ENCODE measurements at places on chromosomes 11 and 22. TPM values are rescaled to one million over a fixed set of nuclear protein-coding genes. Genes with fewer than 3 reads are reported as not detected.
A peak's percentile ranks its signal among the peaks of the same experiment; 100 is the strongest.

Gene LRRC74B
- not detected for total RNA-seq

Gene CLTCL1
- total RNA-seq: 10.2 TPM

Gene UBQLN3
- total RNA-seq: not detected

Gene INSC
- 0.24 TPM for total RNA-seq

Gene RCN1
- total RNA-seq: 25.3 TPM

Gene SMTNL1
- not detected for total RNA-seq

Gene GALNT18
- total RNA-seq: 31.8 TPM

Gene HBG1
- total RNA-seq: not detected

DNA sequence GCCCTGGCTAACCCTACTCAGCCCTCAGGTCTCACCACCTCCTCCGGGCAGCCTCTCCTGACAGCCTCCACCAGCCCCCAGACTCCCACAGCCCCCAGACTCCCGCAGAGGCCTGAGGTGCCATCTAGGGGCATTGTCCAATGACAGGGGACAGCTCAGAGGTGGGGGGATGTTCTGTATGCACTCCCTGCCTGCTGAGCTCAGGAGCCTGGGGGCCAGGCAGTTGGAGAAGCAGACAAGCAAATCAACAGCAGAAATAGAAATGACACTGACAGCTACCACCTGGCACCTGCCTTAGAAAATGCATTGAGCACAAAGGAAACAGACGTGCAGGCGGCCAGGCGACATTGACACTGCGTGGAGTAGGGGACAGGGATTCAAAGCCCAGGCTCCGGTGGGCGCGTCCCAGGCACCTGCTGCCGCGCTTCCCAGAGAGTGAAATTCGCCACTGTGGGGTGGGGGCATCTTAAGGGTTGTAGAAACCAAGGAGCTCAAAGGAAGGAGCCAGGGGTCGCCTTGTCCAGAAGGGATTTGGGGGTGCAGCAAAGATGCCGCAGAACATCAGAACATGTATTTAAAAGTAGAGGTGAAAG is 22.5 kb upstream of the WNT7B start:
- H3K27me3 ChIP-seq: no peaks in the 10 kb centered on the region
- no peaks in the 10 kb centered on the region for H3K36me3 ChIP-seq
- no peak overlapping the region for H3K4me3 ChIP-seq
- peak; percentile 19 for DNase-seq

DNA sequence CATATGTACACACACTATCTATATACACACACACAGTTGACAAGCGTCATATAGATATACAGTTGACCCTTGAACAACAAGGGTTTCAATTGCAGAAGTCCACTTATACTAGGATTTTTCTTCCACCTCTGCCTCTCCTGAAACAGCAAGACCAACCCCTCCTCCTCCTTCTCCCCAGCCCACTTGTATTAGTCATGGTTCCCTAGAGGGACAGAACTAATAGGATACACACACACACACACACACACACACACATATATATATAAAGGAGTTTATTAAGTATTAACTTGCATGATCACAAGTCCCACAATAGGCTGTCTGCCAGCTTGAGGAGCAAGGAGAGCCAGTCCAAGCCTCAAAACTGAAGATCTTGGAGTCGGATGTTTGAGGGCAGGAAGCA is 92.9 kb downstream of the DHCR7 start:
- no peak for DNase-seq
- no peak overlapping the region for H3K4me3 ChIP-seq
- H3K27ac ChIP-seq: no peak overlapping the region

- H3K36me3 ChIP-seq: no peaks in the 10 kb centered on the region
- no peak for DNase-seq
- H3K27ac ChIP-seq: no peak overlapping the region
- no peak overlapping the region for H3K4me3 ChIP-seq
- no peaks in the 10 kb centered on the region for H3K27me3 ChIP-seq
Measured at GRCh38 chr11:56740107-56740506, 8.4 kb downstream of the OR9G4 start.

DNA sequence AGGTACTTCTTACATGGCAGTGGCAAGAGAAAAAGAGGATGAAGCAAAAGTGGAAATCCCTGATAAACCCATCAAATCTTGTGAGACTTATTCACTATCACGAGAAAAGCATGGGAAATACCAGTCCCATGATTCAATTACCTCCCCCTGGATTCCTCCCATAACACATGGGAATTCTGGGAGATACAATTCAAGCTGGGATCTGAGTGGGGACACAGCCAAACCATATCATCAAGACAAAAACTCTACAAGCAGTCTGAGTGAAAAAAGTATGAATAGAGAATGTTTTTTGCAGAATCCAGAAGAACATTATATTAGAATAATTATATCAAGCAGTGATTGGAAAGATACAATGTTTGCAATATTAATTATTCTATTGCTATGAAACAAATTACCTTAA is 893.7 kb downstream of the FAM181B start:
- no peaks in the 10 kb centered on the region for H3K36me3 ChIP-seq
- no peak overlapping the region for H3K4me3 ChIP-seq
- no peaks in the 10 kb centered on the region for H3K27me3 ChIP-seq
- DNase-seq: no peak

DNA sequence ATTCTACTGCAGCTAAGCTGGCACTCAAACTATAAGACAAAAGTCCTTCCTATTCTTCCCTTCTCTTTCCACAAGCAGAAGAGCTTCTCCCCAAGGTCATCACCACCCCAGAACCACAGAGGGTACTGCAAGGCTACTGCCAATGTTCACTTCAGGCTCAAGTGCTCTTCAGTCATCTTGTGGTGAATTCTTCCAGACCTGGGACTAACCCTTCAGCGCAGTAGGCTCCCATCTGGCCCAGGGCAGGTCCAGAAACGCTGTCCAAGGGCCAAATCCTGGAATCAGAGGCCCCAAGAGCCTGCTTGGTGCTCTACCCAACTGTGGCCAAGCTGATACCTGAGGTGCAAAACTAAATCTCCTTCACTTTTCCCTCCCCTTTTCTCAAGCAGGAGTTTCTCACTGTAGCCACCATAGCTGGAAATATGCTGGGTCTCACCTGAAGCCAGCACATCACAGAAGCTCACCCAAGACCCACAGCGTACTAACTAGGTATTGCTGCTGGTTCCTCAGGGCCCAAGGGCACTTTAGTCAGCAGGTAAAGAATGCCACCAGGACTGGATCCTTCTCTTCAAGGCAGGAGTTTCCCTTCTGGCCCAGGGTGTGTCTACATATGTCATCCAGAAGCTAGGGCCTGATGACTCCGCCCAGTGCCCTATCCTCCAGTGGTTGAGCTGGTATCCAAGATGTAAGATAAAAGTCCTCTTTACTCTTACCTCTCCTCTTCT is 27.8 kb downstream of the FCHSD2 start:
- no peak for DNase-seq
- no peak overlapping the region for H3K27ac ChIP-seq
- H3K27me3 ChIP-seq: no peaks in the 10 kb centered on the region
- peaks cover 3% of the 10 kb centered on the region for H3K4me1 ChIP-seq
- H3K36me3 ChIP-seq: no peaks in the 10 kb centered on the region
- H3K4me3 ChIP-seq: no peak overlapping the region

GRCh38 chr11:47101406-47101805 is 75.3 kb downstream of the ARFGAP2 start:
- H3K4me3 ChIP-seq: no peak overlapping the region
- no peaks in the 10 kb centered on the region for H3K27me3 ChIP-seq
- no peaks in the 10 kb centered on the region for H3K4me1 ChIP-seq
- no peak for DNase-seq
- no peak overlapping the region for H3K27ac ChIP-seq

DNA sequence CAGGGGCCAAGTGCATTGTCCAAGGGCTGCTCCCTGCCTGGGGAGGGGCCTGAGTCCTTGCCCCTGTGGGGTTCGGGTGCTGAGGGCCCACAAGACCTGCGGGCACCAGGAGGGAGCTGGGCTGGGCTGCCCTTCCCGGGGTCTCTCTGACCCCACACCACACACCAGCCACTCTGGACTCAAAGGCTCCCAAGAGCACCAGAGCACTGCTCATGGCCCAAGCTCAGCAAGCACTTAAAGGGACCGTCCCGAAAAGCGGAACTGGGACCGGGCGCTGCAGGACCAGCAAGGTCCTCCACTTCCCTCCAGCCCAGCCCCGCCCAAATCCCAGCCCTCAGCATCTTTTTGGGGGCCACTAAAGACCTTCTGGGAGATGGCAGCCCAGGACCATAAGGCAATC is 5.3 kb downstream of the LSP1 start:
- H3K4me1 ChIP-seq: no peaks in the 10 kb centered on the region
- no peak overlapping the region for H3K4me3 ChIP-seq
- H3K27ac ChIP-seq: no peak overlapping the region
- H3K36me3 ChIP-seq: no peaks in the 10 kb centered on the region
- DNase-seq: no peak
- no peaks in the 10 kb centered on the region for H3K27me3 ChIP-seq

DNA sequence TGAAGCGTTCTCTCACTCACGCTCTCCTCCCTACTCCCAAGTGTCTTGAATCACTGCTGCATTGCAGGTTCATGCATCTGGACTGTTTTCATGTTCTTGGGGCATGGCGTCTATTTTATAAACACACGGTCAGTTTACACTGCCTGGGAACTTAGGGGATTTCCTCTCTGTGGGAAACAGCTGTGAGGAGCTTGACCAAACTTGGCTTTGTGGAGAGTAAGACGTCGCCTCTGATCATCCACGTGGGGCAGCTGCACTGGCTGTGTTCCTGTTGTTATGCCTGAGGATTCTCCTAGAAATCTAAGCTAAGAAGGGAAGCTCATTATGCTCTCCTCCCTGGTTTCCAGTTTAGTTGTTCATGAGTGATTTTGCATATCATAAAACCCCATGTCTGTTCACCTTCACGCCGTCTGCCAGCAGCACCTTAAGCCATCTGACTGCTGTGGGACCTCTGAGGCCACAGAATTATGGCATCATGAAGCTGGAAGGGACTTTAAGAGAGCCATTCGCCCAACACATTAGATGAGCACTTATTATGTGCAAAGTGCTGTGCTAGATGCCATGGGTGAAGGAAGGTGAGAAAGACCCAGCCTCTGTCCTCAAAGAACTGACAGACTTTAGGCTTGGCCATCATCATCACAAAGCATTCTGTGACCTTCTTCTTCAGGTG is 38.8 kb upstream of the POU2AF1 start:
- H3K27me3 ChIP-seq: no peaks in the 10 kb centered on the region
- H3K36me3 ChIP-seq: no peaks in the 10 kb centered on the region
- no peak overlapping the region for H3K4me3 ChIP-seq
- peak; percentile 68 for DNase-seq
- H3K27ac ChIP-seq: no peak overlapping the region
- peaks cover 27% of the 10 kb centered on the region for H3K4me1 ChIP-seq

DNA sequence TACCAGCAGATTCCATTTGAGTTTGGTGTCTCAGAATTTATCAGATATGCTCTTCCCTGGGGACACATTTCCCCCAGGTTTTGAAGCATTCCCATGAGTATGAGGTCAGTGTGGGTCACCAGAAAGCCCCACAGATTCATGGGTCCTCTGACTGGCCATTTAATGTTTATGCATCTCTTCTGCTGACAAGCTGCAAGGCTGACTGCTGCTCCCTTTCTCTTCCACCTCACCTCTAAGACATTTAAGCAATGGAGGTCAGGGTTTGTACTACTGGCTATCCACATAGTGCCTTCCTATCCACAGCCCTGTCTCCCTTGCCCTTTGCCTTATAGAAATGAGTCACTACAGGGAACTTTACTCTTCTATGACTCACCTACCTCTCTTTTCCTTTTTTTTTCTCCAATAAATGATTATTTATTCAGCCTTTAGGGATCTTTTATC is 106.0 kb upstream of the TIMP3 start:
- no peaks in the 10 kb centered on the region for H3K36me3 ChIP-seq
- no peak overlapping the region for H3K4me3 ChIP-seq
- DNase-seq: no peak
- no peak overlapping the region for H3K27ac ChIP-seq
- H3K27me3 ChIP-seq: no peaks in the 10 kb centered on the region

- no peak overlapping the region for H3K27ac ChIP-seq
- H3K4me3 ChIP-seq: no peak overlapping the region
- no peaks in the 10 kb centered on the region for H3K27me3 ChIP-seq
Measured at GRCh38 chr11:12723421-12724300, 49.4 kb downstream of the TEAD1 start.

GRCh38 chr11:8671193-8671612 is 11.3 kb downstream of the TRIM66 start:
- H3K4me3 ChIP-seq: no peak overlapping the region
- peak overlapping the region; percentile 75 for H3K27ac ChIP-seq
- no peaks in the 10 kb centered on the region for H3K36me3 ChIP-seq
- peaks cover 13% of the 10 kb centered on the region for H3K4me1 ChIP-seq

DNA sequence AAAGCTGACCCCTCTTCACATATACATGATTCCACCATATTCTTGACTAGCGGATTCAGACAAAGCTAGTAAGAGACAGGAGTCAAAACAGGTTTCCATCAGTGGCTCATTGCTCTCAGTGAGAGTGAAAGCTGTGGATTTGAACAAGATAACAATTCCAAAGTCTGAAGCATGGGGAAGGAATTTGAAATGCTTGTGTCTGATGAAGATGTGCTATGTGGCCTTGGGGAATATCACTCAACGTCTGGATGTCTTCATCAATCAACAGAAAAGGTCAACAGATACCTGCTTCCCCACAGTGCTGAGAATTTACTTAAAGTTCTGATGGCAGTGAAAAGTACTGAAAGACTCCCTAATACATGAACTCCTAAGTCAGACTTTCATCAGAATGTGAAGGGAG is 46.9 kb upstream of the SESN3 start:
- H3K36me3 ChIP-seq: no peaks in the 10 kb centered on the region
- H3K4me1 ChIP-seq: no peaks in the 10 kb centered on the region
- DNase-seq: no peak
- H3K27ac ChIP-seq: no peak overlapping the region

- H3K4me1 ChIP-seq: peaks cover 2% of the 10 kb centered on the region
- H3K4me3 ChIP-seq: no peak overlapping the region
- no peaks in the 10 kb centered on the region for H3K27me3 ChIP-seq
- no peak overlapping the region for H3K27ac ChIP-seq
- DNase-seq: no peak
Measured at GRCh38 chr11:122697636-122698167, 42.2 kb downstream of the UBASH3B start.

- DNase-seq: no peak
- H3K4me1 ChIP-seq: no peaks in the 10 kb centered on the region
- no peaks in the 10 kb centered on the region for H3K27me3 ChIP-seq
- no peak overlapping the region for H3K27ac ChIP-seq
- no peak overlapping the region for H3K4me3 ChIP-seq
Measured at GRCh38 chr11:117410861-117411710, 83.4 kb downstream of the CEP164 start.
